ENCODE measurements at places on chromosomes 12 and 14.

DNA sequence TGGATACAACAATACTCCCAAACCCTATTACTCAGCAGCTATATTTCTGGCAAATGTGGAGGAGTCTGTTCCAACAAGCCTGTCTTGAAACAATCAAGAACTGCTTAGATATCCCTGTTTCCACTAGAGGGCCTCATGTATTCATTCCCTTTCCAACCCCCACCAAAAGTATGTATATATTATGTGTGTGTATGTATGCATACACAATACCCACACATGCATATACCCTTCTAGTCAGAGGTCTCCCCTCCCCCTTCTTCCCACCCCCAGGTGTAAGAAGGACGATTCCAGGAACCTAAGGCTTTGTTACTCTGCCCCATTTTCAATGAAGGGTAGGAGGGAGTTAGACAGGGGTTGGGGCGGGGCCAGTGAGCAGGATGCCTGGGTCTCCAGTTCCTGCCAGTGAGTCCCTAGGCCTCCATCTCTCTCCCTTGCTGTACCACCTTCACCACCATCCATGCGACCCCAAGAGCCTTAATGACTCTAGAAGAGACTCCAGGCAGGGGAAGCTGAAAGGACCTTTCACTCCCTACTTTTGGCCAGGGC lies at the start of gene DGKA:
Gene DGKA, plus strand, starts transcription at position 392 of the 546 bp plus-strand sequence. CDS start 5,342 bp downstream, outside the sequence.
- peak; percentile 59 for DNase-seq

GRCh38 chr14:68548194-68549076 lies 244.4 kb downstream of the ZFP36L1 start:
- DNase-seq: no peak

- DNase-seq: no peak
Observed at GRCh38 chr12:76680940-76681339, 83.0 kb upstream of the ZDHHC17 start.

GRCh38 chr14:66624336-66624937 lies 116.5 kb downstream of the GPHN start:
- no peak for DNase-seq

All from activated gamma-delta T cell treated with anti-CD3 and anti-CD28 coated beads, Interleukin-2, amount 50 U/mL, for 16 hours (primary cell).